Thyroid gland (tissue), 4 donors: ENCODE measurements at places on chromosomes 16 and 17.

GRCh38 chr16:69311533-69312387 is 610 bp downstream of the VPS4A start:
- DNase-seq, result peak; percentile 46

GRCh38 chr17:75615301-75615700 is 17.9 kb upstream of the SMIM5 start:
- no peak for DNase-seq

GRCh38 chr16:68402748-68403040 is 45.6 kb downstream of the SMPD3 start:
- no peak for DNase-seq

GRCh38 chr16:31376705-31377104 is 16.4 kb upstream of the ITGAD start:
- DNase-seq, result no peak

DNA sequence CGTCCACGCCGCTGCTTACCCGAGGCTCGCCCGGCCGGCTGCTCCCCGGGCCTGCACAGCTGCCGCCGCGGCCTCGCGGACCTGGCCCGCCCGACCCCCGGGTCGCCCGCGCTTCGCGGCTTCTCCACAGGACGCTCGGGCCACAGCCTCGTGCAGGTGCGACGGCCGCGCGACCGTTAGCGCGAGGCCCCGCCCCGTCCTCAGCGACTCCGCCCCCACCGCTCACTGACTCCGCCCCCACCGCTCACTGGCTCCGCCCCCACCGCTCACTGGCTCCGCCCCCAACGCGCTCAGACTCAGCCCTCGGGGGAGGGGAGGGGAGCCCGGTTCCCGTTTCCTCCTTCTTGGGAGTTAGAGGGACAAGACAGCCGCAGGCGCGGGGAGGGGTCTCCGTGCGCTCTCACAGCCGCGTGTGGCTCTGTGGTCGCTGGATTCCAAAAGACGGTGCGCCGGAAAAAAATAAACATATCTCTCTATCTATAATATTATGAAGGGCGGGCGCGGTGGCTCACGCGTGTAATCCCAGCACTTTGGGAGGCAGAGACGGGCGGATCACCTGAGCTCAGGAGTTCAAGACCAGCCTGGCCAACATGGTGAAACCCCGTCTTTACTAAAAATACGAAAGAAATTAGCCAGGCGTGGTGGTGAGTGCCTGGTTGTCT is at the start of gene MEIOB:
MEIOB (minus strand) TSS at position 191 of the 662 bp plus-strand sequence. CDS start 3,989 bp downstream, outside the sequence.
- DNase-seq, result no peak

GRCh38 chr16:53083119-53083518 is 28.3 kb downstream of the CHD9 start:
- no peak for DNase-seq

DNA sequence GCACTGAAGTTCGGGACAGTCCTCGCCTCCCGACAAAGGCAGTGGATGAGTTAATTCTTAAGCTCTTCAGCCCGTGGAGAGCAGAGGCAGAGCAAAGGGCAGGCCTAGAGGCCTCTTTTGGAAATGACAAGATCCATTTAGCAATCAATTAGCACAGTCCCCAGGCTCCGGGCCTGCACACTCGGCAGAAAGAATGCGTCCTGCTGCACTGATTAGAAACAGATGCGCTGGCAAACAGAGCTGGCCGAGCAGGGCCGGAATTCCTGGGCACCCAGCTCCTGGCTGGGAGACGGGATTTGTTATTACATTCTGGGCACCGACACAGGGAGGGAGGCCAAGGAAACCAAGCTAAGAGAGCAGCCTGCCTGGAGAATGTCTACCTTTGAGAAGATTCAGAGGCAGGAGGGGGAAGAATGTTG is 162.9 kb downstream of the COPRS start:
- DNase-seq, result peak; percentile 87
